NCI-H1092 (cell line): ENCODE measurements at places on chromosomes 16 and 17.

GRCh38 chr16:49698453-49698815, 157.5 kb downstream of the ZNF423 start:
- peak; percentile 49 for DNase-seq

DNA sequence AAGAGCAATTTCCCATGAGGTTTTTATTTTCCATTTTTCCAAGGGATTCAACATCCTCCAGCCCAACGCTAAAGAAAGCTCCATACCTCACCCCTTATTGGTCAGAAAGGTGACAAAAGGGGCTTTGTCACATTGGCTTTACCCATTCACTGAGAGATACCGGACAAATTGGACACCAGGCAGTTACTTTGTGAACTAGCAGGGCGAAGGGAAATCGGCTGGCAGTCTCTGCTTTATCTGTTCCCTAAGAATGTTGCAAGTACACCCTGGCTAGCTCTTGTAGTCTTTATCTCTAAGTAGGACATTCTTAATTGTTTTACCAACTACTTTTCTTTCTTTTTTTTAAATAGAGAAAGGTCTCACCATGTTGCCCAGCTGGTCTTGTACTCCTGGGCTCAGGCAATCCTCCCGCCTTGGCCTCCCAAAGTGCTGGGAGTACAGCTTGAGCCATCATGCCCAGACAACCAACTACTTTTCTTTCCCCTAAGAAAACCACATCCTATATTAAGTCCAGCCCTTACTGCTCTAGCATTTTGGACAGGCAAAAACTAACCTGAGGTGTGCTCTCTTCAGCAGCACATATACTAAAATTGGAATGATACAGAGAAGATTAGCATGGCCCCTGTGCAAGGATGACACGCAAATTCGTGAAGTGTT, 16.8 kb downstream of the PRPSAP1 start:
- DNase-seq: no peak

DNA sequence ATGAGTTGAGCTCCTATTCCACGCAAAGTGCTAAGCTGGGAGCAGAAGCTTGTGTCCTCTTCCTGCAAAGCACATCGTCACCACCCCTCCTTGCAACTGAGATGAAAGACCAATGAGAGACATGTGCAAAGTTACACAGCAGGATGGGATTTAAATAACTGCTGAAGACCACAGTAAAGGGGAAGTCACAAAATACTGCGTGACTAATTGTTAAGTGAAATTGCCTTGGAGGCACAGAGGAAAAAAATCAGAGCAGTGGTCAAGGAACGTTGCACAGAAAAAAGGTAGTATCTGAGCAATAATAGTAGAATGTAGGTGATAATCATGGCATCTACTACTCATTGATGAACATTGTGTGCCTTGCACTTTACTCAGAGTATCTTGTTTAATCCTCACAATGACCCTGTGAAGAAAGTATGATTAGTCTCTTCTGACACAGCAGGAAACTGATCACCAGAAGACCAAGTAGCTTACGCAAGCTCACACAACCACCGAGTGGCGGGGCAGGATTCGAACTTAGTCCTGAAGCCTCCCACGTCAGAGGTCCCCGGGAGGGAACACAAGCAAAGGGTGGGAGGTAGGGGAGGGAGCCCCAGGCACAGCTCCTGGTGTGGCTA, 15.4 kb upstream of the MYO18A start:
- DNase-seq: no peak

DNA sequence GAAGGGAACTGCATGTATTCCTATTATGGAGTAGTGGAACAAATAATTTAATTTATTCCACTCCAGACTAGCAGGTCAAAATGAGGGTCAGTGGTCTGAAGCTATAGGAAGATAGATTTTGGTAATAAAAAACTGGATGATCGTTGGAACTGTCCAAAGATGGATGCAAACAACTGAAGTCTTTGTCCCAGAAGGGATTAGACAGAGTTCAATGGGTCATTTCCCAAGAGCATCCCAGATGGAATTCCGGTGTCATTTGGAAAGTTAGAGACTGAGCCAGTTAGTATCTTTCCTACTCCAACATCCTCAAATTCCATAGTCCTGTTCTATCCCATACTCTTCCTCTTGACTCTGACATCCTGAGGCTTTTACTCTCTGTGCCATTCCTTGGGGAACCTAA, 22.8 kb upstream of the TOX3 start:
- no peak for DNase-seq

GRCh38 chr17:21542991-21543390, 149.3 kb upstream of the KCNJ18 start:
- no peak for DNase-seq

DNA sequence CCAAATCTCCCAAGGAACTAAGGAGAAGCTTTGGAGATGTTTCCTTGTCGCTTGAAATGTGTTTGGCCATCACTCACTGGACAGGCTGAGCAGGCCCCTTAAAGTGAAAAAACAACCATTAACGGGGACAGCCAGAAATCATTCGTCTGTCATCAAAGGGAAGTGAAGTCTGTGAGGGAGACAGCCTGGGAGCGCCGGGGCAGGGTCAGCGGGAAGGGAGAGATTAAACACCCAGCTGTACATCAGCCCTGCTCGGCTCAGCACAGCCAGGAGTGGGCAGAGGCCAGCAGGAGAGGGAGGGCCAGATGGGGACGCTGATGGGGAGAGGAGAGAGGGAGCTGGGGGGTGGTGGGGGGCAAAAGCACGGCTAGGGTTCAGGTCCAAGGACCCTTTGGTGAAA, 105.1 kb downstream of the SDK2 start:
- no peak for DNase-seq

DNA sequence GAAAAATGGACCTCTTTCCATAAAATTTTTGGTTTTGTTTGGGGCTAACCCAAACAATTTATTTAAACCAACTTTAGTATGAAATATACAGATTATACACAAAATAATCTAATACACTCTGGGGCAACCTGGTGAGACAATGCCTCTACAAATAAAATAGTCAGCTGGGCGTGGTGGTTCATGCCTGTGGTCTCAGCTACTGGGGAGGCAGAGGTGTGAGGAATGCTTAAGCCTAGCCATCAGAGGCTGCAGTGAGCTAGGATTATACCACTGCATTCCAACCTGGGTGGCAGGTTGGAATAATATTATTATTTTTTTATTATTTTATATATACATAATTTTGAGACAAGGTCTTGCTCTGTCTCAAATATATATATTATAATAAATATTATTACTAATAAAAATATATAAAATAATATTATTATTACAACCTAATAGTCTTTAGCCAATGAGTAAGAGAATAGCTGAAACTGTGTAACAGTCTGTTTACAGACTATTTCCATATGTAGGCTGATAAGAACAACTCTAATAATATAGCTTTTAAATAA, 50.5 kb downstream of the GLG1 start:
- no peak for DNase-seq

GRCh38 chr16:66325717-66326376, 40.6 kb upstream of the CDH5 start:
- DNase-seq: no peak

- DNase-seq: no peak
These were observed 125.4 kb downstream of the CDH13 start for GRCh38 chr16:82752172-82752571.

GRCh38 chr17:80295146-80295545, 34.5 kb downstream of the RNF213 start:
- DNase-seq: no peak

- no peak for DNase-seq
These were observed 152.9 kb upstream of the C16orf82 start for GRCh38 chr16:26913851-26914250.

DNA sequence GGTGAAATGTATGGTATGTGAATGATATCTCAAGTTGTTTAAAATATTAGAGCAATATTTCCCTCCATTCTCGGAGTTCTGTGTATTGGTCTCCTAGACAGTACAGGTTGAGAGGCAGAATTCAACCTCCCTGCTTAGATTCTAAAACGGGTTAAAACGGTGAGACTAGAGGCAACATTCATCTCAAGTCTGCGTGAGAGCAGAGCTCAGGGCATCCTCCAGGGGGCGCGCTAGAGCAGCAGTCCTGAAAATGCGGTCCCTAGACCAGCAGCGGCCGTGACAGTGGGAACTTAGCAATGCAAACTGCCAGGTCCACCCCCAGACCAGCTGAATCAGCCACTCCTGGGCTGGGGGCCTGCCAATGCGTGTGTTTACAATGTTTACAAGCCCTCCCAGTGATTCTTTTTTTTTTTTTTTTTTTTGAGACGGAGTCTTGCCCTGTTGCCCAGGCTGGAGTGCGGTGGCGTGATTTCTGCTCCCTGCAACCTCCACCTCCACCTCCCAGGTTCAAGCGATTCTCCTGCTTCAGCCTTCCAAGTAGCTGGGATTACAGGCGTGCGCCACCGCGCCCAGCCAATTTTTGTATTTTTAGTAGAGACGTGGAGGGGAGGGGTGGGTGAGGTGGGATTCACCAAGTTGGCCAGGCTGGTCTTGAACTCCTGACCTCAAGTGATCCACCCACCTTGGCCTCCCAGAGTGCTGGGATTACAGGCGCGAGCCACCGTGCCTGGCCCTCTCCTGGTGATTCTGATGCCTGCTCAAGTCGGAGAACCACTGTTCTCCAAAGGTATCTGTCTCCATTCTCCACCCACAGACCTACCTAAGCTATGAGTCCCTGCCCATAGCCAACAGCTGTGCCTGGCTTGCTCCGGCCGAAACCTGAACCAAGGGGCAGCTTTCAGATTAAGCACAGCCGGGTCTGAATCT, 24.2 kb downstream of the KLHL36 start:
- peak; percentile 11 for DNase-seq

GRCh38 chr17:42667088-42667951, 8.2 kb downstream of the TUBG2 start:
- DNase-seq: no peak

GRCh38 chr17:81127526-81128177, 37.7 kb upstream of the PVALEF start:
- no peak for DNase-seq

DNA sequence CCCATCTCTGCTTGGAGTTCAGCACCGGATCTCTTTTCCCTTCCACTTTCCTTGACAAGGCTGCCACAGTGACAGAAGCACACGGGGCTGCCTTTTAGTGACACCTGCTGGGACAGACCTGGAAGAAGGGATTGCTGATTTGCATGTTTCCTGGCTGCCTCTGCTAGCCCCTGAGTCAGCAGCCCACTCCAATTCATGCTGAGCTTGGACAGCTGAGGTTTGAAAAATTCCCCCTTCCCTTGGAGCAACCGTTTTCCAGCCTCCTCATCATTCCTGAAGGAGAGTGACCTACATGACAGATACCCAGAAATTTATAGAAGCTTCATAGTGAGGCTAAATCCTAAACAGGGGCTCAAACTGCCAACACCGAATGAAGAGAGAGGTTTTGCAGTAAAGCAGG, 18.8 kb upstream of the RBL2 start:
- DNase-seq: peak; percentile 14

DNA sequence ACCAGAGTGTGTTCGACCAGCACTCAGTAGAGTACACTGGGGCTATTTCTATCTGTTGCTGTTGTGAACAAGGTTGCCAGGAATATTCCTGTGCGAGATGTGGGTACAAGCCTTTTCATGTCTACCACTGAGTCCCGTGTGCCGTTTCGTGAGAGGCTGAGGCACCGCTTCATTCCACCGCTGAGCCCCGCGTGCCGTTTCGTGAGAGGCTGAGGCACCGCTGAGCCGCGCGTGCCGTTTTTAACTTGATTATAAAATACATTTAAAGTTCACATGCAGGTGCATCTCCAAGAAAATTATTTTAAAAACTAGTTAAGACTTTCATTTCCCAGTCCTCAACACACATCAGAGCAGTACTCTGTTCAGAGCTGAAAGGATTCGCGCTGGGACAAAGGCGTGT, 78.7 kb upstream of the ZNF750 start:
- DNase-seq: no peak

DNA sequence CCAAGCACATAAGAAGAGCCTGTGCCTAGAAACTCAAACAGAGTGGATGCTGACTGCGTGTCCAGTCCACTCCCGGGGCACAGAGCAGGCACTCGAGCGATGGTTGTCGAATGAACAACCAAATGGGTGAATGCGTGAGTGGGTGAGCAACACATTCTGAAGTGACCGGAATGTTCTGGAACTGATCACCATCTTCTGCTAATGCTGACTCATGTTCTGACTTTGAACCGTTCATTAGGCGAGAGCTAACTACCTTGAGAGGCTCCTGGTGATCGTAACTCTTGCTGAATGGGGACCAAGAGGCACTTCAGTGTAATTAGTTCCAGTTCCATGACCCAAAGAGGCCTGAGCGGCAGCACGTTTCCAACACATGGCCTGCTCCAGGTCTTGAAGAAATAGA, 37.9 kb downstream of the IRF8 start:
- no peak for DNase-seq

DNA sequence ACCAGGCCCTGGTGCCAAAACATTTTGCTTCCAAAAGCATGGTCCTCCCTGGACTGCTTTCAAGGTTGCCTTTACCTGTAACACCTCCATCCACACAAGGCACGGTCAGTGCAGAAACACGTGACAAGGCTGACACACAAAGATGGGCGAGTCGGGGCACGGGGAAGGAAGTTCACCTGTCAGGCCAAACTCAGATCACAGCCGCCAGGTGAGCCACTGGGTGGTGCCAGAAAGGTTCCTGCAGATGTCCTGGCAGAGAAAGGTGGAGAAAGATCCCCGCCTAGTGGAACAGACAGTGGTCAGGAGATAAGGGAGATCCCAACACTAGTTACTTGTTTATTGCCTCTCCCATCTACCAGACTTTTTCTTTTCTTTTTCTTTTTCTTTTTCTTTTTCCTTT, 155.3 kb downstream of the AIPL1 start:
- DNase-seq: no peak

GRCh38 chr17:51052235-51052634, 68.4 kb downstream of the SPAG9 start:
- no peak for DNase-seq

DNA sequence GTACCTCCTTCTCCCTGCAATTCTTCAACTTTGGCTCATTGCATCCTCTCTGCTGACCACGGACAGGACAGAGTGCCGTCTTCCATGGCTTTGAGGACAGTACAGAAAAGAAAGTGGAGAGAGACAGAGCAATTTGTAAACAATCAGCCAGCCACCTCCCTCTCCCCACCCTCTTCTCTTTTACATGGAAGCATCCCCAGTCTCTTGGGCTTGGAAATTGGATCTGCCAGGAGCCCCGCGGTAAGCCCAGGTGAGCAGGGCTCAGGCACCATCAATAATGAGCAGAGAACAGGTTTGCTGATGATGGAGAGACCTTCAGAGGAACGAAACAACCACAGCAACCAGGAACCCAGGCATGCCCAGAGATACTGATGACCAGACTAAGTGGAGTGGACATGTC, 194.9 kb upstream of the TNRC6C start:
- DNase-seq: no peak

- DNase-seq: peak; percentile 70
These were observed 170.1 kb upstream of the CDH13 start for GRCh38 chr16:82456683-82457082.
